RWPE2 (cell line): ENCODE measurements at places on chromosomes 6 and 20.
A peak's percentile ranks its signal among the peaks of the same experiment; 100 is the strongest.

DNA sequence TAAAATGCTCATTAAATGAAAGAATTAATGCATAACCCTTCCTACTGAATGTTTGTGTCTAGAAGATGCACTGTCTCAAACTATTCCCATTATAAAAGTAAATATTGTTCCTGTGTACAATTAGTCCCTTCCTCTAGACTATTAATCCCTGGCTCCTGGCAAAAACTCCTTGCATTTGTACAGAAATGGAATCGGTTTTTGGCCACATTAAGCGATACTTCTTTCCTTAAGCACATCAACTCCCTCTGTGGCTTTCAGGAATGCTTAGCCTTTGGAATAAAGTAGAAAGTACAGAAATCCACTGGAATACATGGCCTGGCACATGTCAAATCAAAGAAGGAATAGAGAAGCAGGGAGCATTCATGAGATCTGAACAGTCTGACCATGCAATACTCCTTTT, 179.8 kb downstream of the GMPR start:
- no peak for DNase-seq
- H3K4me1 ChIP-seq = no peaks in the 10 kb centered on the region

GRCh38 chr20:49278818-49279676, 1.2 kb upstream of the ZNFX1 start:
- peak overlapping the region; percentile 72 for H3K4me3 ChIP-seq
- peak overlapping the region; percentile 87 for H3K27ac ChIP-seq
- peaks cover 59% of the 10 kb centered on the region for H3K4me1 ChIP-seq
- no peak for DNase-seq

GRCh38 chr20:25247000-25247517, 826 bp upstream of the PYGB start:
- H3K4me1 ChIP-seq = peaks cover 28% of the 10 kb centered on the region
- peak overlapping the region; percentile 96 for H3K4me3 ChIP-seq
- peak overlapping the region; percentile 79 for H3K27ac ChIP-seq
- DNase-seq = no peak
- no peaks in the 10 kb centered on the region for H3K27me3 ChIP-seq

- H3K4me3 ChIP-seq = no peak overlapping the region
- H3K27me3 ChIP-seq = no peaks in the 10 kb centered on the region
- DNase-seq = peak; percentile 0
Observed at GRCh38 chr6:169177516-169178166, 76.0 kb downstream of the THBS2 start.

DNA sequence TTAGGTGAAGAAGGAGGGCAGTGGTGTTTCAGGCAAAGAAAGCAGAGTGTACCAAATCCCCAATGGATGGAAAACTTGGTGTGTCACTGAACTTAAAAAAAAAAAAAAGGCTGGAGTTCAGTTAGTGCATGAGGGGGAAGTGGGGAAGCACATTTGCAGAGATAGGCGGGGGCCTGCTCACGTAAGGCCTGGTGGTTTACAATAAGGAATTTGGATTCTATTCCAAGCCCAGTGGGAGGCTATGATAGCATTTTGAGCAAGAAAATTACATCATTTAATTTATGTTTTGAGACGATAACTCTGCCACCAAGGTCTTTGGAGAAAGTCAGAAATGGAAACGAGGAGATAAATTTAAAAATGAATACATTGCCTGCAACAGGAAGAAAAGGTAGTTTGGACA, 225.5 kb downstream of the EYA4 start:
- H3K27ac ChIP-seq = no peak overlapping the region
- no peak overlapping the region for H3K4me3 ChIP-seq
- DNase-seq = no peak
- no peaks in the 10 kb centered on the region for H3K4me1 ChIP-seq

DNA sequence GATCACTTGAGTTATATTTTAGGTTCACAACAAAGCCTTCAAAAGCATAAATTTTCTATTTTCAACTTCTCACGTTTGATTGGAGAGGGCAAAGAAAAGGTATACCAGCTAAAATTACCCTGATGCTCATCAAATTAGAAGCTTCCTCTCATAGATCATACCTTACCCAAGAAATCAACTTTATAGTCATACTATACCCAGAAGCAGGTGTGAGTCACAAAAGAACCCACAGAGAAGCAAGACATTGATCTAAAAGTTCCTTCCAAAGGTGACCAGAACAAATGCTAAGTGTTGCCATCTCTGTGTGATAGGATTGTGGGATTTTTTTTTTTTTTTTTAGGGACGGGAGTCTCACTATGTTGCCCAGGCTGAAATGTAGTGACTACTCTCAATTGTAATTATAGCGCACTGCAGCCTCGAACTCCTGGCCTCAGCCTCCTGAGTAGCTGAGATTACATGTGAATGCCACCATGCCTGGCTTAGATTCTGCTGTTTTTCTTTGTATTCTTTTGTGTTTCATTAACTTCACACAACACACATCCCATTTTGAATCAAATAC, 3.3 kb downstream of the EIF2S2 start:
- H3K27ac ChIP-seq = no peak overlapping the region
- peaks cover 28% of the 10 kb centered on the region for H3K4me1 ChIP-seq
- H3K36me3 ChIP-seq = peaks cover 79% of the 10 kb centered on the region
- H3K27me3 ChIP-seq = no peaks in the 10 kb centered on the region

DNA sequence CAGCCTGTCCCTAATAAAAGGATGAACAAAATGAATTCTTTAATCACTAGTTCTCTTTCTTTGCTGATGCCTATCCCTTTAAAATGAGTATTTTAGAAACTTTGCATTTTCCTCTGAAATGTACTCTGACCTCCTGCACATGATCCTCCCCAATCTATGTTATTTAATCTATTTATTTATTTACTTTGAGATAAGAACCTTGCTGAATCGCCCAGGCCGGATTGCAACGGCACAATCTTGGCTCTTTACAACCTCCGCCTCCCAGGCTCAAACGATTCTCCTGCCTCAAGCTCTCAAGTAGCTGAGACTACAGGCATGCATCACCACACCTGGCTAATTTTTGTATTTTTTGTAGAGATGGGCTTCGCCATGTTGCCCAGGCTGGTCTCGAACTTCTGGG, 27.9 kb downstream of the ADTRP start:
- no peaks in the 10 kb centered on the region for H3K27me3 ChIP-seq
- no peak for DNase-seq
- H3K36me3 ChIP-seq = no peaks in the 10 kb centered on the region
- H3K4me3 ChIP-seq = no peak overlapping the region
- H3K4me1 ChIP-seq = peaks cover 5% of the 10 kb centered on the region
- no peak overlapping the region for H3K27ac ChIP-seq

DNA sequence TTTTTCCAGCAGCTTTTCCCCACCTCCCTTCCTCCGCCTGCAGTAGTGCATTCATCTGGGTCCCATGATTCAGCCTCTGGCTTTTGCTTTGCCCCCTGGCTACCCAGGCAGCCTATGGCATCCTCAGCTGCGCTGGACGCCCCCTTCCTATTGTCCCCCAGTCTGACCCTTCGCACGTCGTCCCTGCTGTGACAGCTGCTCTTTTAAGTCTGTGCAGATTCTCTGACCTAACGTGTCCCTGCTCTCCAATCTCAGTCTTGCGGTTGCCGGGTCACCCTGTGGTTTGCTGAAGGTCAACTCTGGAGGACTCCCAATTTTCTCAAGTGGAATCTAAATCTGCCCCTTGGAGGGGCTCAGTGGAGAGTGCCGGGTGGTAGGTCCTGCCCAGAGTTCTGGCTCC, 294.3 kb downstream of the CDC5L start:
- H3K27ac ChIP-seq = no peak overlapping the region
- H3K27me3 ChIP-seq = no peaks in the 10 kb centered on the region
- no peak overlapping the region for H3K4me3 ChIP-seq
- peak; percentile 34 for DNase-seq
- no peaks in the 10 kb centered on the region for H3K36me3 ChIP-seq
- peaks cover 8% of the 10 kb centered on the region for H3K4me1 ChIP-seq

DNA sequence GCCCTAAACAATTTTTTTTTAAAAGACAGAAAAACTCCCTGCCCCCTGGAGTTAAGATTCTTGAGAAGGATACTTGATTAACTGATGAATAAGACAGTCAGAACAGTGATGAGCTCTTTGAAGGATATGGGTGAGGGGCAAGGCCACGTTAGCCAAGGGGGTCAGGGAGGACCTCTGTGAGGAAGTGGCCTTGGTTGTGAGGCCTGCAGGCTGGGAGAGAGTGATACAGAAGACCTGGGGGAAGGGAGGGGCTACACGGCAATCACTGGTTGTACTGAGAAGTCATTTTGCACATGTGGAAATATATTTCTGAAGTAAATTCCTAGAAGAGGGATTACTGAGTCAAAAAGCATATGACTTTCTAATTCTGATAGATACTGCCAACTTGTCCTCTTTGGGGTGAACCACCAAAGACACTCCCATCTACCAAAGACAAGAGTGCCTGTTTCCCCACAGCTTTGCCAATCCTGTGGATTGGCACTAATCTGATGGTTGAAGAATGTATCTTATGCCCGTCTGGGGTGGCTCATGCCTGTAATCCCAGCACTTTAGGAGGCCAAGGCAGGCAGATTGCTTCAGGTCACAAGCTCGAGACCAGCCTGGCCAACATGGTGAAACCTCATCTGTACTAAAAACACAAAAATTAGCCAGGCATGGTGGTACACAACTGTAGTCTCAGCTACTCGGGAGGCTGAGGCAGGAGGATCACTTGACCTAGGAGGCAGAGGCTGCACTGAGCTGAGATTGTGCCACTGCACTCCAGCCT, 22.3 kb upstream of the BCAS4 start:
- H3K4me1 ChIP-seq = no peaks in the 10 kb centered on the region
- no peak overlapping the region for H3K27ac ChIP-seq
- H3K36me3 ChIP-seq = no peaks in the 10 kb centered on the region
- no peak overlapping the region for H3K4me3 ChIP-seq

- H3K4me3 ChIP-seq = peak overlapping the region; percentile 60
- no peaks in the 10 kb centered on the region for H3K27me3 ChIP-seq
- peak overlapping the region; percentile 64 for H3K27ac ChIP-seq
- H3K36me3 ChIP-seq = peaks cover 51% of the 10 kb centered on the region
- DNase-seq = no peak
Observed at GRCh38 chr20:5119143-5119434, 669 bp downstream of the PCNA start.

- DNase-seq = no peak
- H3K27me3 ChIP-seq = no peaks in the 10 kb centered on the region
- H3K4me3 ChIP-seq = no peak overlapping the region
- no peak overlapping the region for H3K27ac ChIP-seq
Observed at GRCh38 chr6:41487860-41488432, 58.2 kb upstream of the FOXP4 start.

GRCh38 chr6:89071036-89071435, 9.5 kb upstream of the PNRC1 start:
- H3K4me1 ChIP-seq = peaks cover 3% of the 10 kb centered on the region
- no peaks in the 10 kb centered on the region for H3K27me3 ChIP-seq
- no peak overlapping the region for H3K27ac ChIP-seq
- no peak for DNase-seq

GRCh38 chr6:8110117-8110721, 7.9 kb upstream of the EEF1E1 start:
- DNase-seq = no peak
- no peak overlapping the region for H3K4me3 ChIP-seq
- H3K4me1 ChIP-seq = peaks cover 10% of the 10 kb centered on the region
- no peaks in the 10 kb centered on the region for H3K27me3 ChIP-seq
- no peak overlapping the region for H3K27ac ChIP-seq

- H3K36me3 ChIP-seq = no peaks in the 10 kb centered on the region
- no peaks in the 10 kb centered on the region for H3K4me1 ChIP-seq
- DNase-seq = no peak
- H3K27ac ChIP-seq = no peak overlapping the region
Observed at GRCh38 chr6:104656235-104656634, 203.5 kb downstream of the HACE1 start.

DNA sequence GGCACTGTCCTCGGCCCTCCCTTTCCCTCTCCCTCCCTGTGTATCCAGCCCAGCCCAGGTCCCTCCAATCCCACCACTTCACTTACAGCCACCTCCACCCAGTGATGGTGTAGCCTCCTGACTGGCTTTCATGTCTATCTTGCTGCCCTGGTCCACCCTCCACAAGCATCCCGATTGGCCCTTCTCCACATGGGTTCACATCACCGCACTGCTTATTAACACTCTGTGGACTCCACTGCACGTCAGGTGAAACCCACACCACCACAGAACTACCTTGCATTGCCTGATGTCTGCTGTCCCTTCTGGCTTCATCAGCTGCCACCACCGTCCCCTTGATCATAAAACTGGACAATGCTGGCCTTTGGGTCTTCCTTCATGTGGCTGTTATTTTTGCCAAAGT, 220.4 kb upstream of the ARID1B start:
- no peak for DNase-seq
- no peaks in the 10 kb centered on the region for H3K27me3 ChIP-seq
- no peak overlapping the region for H3K27ac ChIP-seq

DNA sequence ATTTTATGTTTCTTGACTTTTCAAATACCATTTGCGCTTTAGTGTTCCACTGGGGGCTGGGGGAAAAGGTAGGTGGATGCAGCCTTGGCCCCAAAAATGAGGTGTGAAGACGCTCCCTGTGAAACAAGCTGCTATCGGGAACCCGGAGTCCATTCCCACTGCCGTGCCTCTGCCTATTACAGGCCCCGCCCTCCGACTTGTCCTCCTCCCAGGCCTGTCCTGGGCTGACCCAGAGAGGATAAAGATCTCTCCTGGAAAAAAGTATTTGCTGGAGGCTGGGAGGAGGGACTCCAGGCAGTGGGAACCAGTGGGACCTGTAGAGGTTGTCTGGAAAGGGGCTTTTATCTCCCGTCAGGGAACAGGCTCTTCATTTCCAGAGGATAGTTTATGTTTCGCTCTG, 215.0 kb downstream of the SLC24A3 start:
- H3K36me3 ChIP-seq = no peaks in the 10 kb centered on the region
- H3K4me1 ChIP-seq = no peaks in the 10 kb centered on the region
- H3K4me3 ChIP-seq = no peak overlapping the region
- no peak overlapping the region for H3K27ac ChIP-seq
- H3K27me3 ChIP-seq = peaks cover 4% of the 10 kb centered on the region
- no peak for DNase-seq
